ENCODE measurements at places on chromosomes 4 and X.

DNA sequence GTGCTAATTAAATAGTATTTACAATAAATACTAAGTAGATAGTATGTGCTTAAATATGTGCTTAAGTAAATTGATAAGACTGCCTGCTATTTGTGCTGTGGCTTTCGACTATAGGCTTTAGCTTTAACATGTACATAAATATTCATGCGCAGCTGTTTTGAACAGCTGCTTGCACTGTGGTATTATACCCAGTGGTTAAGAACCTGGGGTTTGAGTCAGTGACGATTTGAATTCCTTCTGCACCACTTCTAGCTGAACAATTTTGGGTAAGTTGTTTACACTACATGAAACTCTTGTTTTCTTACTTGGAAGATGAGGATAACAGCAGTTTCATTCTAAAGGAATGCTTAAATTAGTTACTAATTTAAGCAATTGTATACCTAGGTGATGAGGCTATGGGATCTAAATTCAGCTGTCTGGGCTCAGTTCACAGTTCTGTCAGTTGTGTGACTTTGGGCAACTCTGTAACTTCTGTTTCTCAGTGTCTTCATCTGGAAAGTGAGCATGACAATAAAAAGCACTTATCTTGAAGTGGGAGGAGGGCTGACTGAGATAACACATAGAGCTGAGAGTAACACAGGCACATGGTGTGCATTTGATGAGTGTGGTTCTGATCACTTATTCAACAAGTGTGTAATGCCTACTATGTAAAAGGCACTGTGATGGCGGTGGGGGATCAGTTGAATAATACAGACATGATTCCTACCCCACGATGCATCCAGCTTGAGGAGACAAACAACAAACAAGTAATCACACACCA is 37.0 kb downstream of the HPGDS start:
- no peak for DNase-seq

DNA sequence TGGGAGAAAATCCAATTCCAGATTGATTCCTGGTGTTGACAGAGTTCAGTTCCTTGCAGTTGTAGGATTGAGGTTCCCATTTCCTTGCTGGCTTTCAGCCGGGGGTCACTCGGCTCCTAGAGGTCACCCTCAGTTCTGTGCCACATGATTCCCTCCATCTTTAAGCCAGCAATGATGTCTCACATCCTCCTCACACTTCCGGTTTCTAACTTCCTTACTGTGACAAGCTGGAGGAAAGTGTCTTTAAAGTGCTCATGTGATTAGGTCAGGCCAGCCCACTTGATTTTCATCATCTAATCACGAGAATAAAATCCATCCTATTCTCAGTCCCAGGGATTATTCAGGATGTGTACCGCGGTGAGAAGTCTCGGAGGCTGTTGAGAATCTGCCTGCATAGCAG is 19.4 kb upstream of the SMIM31 start:
- no peak for DNase-seq

GRCh38 chrX:112734290-112734689 is 54.6 kb upstream of the LHFPL1 start:
- DNase-seq: peak; percentile 37

GRCh38 chrX:45975633-45976032 is 569.6 kb downstream of the ZNF674 start:
- no peak for DNase-seq

DNA sequence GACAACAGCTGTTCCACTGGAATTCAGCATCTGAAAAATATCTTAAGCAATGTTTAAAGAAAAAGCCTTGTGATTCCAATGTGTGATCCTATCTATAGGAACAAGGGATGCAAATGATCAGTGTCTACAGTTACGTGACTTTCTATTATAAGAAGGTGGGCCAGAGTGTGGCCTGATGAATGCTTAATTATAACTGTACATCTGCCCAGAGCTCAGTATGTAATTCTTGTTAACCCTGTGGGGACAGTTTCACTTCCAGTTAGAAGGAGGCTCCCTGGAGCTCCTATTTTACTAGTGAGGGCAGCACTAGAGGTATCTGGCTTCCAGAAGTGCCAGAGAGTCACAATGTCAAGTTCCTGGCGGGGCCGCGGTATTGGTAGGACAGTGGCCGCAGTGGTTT is 288.5 kb downstream of the USP46 start:
- no peak for DNase-seq

GRCh38 chrX:29813174-29813573 is 402.2 kb upstream of the MAGEB2 start:
- no peak for DNase-seq

DNA sequence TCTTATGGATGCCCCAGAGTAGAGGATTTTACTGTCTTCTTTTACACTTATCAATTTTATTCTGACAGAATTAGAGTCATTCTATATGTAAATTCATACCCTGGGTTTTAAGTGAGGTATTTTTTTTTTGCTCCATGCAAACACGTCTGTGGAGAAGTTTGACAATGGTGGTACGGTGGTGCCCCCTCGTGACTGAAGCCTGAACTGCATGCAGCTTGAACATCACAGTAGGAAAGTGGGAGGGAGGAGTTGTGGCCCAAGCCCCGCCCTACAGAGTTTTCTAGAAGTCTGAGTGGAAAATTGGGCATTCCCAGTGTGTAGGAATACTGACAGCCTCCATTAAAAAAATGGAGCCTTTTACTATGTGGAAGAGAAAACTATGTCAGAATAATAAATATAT is 73.3 kb upstream of the RAB40AL start:
- DNase-seq: peak; percentile 90

DNA sequence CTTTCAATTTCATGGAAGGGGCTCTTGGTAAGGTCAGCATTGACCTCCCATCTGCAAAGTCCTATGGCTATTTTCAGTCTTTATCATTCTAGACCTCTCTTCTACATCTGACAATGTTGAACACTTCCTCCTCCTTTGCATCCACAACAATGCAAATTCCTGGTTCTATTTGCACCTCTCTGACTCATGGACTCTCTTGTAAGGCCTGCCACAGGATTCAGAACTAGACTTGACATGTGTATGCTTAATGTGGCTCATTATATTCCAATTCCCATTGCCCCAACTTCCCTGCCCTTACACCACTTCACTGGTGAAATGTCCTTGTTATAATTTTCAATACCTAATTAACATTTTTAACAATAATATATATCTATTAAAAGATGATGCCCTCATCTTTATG is 314.3 kb upstream of the FGF13 start:
- DNase-seq: no peak

DNA sequence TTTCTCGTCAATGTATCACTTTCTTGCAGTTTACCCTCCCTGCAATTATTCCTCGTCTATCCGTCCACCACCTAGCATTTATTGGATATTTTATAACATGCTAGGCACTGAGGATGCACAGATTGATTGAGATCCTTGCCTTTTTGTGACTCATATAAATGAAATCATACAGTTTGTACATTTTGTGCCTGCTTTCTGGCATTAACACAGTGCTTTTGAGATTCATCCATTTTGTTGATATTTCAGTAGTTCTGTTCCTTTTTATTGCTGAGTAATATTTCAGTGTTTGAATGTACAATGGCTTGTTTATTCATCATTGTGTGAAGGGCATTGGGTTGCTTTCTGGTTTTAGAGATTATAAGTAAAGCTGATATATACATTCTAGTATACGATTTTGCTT is 841 bp downstream of the TBC1D19 start:
- no peak for DNase-seq

DNA sequence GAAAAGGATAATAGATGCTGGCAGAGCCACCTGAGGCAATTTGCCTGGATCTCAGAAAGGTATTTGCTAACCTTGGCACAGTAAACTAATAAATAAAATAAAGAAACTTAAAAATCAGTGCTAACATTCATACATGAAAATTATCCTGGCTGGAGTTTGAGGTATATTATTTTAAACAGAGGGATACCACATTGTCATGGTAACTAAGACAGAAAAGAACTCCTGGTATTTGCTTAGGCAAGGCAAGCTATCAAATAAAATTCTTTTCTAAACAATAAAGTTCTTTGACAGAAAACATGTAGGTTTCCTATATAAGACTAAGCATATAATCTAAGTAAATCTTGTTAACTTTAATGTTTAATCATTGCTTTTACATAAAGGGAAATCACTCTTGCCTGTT is 218.8 kb downstream of the MAGEB17 start:
- no peak for DNase-seq

GRCh38 chrX:46072372-46072771 is 472.8 kb downstream of the ZNF674 start:
- DNase-seq: no peak

GRCh38 chr4:122542411-122543236 is 78.2 kb downstream of the IL21 start:
- no peak for DNase-seq
